Vagina (tissue), 2 donors: ENCODE measurements at places on chromosomes 1 and 21.

DNA sequence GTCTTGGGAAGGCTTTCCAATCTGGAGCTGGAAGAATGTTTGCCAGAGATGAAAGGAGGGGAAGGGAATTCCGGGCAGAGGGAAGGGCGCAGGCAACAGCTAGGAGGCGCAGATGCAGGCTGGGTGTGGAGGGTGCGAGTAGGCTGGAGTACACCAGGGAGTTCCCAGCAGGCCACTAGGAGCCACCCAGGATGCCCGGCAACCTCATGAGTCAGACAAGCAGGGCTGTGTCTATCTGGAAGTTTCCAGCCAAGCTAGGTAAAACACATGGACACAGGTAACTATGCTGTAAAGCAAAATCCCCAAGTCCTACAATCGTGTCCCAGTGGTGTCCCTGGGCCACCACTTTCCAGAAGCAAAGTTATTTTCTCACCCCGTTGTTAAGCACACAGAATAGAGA, 990 bp upstream of the NBL1 start:
- no peak for DNase-seq

- DNase-seq: no peak
Measured at GRCh38 chr1:162316187-162316586, 60.5 kb downstream of the SPATA46 start.

DNA sequence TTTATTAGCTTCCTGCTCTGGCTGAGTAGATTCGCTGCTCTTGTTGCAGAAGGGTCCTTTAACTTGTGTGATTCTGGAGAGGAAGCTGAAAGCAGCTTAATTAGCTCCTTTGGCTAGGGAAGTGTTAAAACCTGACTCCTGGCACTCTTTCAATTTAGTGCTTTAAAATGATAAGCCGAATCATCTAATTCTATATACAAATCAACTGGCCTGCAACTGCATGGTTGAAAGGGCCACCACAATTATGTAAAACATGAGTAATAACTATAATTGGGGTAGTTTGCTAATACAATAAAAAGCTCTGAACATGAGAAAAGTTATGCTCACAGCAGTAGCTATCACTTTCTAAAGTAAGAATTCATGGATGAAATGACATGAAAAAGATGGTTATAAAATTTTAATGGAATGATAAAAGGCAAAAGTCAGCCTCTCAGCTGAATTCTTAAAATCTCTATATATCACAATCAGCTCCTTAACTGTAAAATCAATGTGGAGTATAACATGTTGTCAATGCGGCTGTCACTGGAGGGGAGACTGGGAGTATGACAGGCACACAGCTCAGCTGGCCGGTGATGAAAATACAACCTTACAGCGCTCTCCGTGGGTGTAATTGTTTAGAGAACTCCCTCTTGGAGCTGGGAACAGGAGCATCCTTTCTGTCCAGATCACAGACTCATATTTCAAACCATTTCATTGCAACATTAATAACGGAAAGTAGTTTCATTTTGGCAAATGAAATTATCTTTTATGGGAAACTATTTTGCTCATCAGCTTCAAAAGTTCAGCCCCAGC, 324.4 kb downstream of the KCTD3 start:
- DNase-seq: no peak

DNA sequence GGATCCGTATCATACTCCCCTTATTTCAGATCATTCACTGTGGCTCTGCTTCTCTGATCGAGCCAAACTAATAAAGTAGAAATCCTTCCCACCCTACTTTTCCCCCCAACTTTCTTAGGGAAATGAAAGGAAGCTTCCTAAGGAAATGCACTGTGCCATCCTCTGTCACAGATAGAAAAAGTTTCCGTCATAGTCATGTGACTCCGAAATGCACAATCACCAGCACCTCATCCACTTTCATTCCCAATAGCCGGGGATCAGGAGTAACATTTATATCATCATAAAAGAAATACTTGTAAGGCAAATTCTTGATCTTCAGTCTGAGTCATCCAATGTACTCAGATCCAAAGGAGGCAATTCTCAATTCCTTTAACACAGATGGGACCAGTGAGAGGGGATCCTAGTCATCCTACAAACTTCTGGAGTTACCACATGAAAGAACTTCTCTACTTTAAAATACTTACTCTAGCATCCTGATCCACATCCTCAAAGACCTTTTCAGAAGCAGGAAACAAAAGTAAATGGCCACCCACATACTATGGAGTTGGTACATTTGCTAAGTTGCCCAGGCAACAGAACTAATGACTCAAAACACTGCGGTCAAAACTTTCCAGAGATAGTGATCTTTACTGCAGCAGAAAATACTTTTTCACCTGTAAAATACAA, 97.8 kb upstream of the ZC3H11B start:
- DNase-seq: no peak

DNA sequence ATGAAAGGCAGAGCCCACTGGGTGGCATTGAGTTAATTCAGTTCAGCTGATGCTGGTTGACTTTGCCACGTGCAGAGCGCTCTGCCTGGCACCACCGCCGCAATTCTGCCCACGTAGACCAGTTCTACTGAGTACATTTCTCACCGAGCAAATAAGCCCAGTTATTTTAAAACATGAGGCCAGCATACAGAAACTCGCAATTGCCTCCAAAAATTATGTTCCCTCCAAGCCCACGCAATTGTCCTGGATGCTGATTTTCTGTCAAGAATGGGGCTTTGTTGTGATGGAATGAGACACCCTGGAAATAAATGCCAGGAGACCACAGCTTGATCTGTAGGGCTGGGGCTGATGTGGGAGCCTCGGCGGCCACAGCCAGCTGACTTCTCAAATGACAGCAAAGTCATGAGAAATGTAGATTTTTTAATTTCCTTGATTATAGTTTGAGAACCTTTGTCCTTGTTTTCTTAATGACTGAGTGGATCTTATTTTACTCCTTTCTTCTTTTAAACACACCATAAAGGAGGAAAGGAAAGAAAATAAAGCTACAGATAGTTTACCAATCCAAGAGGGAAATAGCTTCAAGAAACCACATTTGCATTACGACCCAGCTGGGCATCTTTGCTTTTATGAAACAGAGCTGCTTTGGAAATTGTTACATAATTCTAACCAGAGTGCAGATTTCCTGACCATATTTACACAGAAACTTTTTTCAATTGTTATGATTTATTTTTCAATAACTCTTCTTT, 11.6 kb upstream of the PARP1 start:
- DNase-seq: no peak

- no peak for DNase-seq
Measured at GRCh38 chr1:98306517-98307089, 354.9 kb upstream of the SNX7 start.

DNA sequence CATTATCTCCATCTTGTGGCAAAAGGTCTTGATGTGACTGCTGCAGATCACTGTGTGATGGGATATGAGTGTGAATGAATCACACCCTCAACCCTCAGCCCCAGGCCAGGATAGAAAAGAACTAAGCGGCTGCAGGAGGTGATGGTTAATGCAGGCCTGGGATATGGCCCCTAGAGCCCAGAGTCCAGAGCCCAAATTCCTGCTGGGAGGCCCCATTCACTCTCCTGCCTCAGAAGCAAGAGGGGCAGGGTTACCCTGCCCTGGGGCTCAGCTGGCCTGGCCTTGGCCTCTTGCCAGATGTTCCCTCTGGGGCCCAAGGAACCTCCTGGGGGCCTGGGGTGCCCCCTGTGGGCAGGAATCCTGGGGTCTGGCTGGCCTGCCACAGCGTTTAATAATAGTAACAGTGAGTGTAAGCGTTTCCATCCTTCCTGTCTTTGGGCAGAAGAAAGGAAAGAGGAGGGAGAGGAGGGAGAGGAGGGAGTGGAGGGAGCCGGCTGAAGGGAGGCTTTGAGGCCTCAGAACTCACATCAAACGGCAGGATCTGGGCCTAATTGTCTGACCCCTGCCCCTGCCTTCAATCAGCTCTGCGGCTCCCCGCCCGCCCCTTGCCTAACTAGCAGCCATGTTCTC, 26.2 kb downstream of the DMAP1 start:
- DNase-seq: no peak

GRCh38 chr1:181583598-181583997, 100.3 kb downstream of the CACNA1E start:
- peak; percentile 16 for DNase-seq

DNA sequence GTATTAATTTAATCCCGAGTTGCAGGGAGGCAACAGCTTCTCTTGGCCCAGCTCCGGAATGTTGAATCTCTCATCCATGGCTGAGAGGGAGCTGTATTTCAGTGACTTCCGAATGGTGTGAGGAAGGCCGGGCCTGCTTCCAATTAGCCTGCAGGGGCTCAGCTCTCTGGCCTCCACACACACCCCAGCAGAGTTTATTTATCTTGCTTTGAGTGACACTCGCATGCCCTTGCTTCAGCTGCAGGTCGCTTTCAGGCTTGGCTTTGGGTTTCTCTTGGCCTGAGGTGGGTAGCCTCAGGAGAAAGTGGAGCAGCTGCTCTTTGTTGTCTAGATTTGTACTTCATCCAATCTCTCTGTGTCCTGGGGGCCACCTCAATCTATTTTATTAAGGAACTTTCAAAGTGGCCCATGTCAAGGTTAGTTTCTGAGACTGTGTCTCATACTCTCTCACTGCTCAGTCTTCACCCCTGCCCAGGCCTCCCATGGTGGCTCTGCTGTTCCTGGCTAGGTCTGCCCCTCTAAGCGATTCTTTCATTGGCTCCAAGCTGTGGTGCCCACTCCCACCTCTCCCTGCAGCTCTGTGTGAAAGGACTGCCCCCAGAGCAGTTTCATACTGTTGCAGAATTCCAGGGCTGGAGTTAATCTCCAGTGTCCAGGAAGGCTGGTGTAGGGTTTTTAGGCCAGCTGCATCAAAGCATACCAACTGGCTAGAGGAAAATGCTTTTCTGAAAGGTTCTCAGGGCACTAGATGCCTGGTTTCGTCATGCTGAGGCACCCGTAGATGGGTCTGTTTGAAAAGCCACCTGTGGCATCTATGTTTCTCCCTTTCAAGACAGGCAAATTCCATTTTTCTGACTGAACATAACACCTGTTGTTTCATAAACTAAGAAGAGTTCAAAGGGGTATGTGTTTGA, 153.5 kb downstream of the PLXNA2 start:
- DNase-seq: no peak

GRCh38 chr1:77012066-77012465, 144.8 kb downstream of the ST6GALNAC5 start:
- DNase-seq: no peak

DNA sequence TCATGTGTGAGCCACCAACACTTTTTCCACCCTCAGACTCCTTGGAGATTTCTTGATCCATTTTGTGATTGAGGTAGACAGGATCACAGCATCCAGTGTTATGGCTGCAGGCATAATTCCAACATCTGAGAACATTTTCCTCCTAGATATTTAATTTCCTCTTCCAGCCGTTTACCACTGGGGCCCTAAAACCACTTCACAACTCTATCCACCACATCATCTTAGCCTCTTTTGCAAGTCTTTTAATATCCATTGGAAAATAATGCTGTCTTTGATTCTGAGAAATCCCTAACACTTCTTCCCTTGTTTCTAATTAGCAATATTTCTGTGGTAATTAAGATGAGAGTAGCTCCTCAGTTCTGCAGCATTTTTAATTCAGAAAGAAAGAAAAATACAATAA, 190.1 kb downstream of the TNR start:
- no peak for DNase-seq

GRCh38 chr1:245160741-245161400, 6.1 kb downstream of the KIF26B start:
- DNase-seq: no peak

GRCh38 chr1:201628490-201628889, 89.6 kb downstream of the NAV1 start:
- DNase-seq: no peak

DNA sequence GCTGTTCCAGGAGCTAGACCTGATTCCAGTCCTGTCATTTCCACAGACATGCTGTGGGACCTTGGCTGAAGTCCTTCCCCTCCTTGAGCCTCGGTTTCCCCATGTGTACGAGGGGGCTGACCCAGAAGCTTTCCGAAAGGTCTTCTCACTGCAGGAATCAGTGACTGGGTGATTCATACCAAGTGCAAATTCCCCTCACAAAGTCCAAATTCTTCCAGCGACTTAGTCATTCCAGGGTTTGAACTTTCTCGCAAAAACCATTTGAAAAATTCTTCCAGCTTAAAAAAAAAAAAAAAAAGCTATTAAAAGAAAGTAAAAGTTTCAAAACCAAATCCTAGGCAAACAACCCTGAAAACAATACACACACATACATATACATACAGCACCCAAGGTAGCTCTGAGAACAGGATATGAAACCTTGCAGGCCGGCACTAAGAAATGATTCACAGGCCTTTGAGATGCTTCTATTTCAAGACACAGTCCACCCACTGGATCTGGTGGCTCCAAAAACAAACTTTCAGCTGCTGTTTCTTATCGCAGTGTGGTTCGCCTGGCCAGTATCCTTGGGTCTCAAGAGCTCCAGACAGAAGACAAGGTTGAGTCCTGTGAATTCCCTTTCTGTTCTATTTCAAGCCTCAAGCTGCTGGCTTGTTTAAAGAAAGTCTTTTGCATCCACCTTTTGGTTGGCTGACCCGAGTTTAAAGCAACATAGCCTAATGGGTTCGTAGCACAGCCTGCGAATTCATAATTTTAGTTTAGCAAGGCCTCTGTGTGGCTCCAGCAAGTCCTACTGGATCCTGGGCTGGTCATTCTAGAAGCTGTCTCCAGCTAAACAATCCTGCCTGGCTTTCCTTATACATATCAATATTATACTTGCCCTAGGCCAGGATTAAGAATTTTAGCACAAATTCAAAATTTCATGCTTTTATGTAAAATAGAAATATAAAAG, 18.0 kb upstream of the ID3 start:
- DNase-seq: no peak

DNA sequence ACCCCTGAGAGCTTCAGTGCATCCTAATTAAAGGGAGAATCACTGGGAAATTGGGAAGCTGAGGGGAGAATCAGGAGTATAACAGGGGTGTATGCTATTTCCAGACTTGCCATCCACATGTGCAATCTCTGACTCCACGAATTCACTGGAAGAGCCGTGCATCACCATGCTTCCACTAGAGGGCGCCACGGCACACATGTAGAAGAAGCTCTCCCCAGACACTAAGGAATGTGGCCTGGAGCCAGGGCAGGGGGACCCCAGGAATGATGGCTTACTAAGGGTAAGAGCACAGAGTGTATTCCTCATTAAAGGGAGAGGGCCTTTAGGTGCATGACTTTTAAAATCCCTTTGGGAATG, 81.5 kb downstream of the ABCA4 start:
- DNase-seq: no peak

DNA sequence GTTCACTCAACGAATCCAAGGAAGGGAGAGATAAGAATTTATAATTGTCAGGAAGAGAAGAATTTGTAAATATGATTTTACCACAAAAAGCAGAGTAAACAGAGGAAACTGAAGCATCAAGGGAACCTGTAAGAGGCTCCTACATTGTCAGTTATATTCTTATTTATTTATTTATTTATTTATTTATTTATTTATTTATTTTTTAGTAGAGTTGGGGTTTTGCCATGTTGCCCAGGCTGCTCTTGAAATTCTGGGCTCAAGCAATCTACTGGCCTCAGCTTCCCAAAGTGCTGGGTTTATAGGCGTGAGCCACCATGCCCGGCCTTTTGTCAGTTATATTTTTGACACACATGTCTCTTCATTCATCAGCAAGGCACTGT, 47.1 kb downstream of the FCRL3 start:
- no peak for DNase-seq

GRCh38 chr1:160615660-160616059, 31.2 kb downstream of the SLAMF1 start:
- no peak for DNase-seq

- no peak for DNase-seq
Measured at GRCh38 chr1:238153253-238153652, 262.5 kb upstream of the ZP4 start.
